AG20443 (cell line): ENCODE measurements at places on chromosomes 7 and 10.

GRCh38 chr7:54932818-54933543, 85.8 kb upstream of the EGFR start:
- peak; percentile 89 for DNase-seq

- DNase-seq = no peak
Observed at GRCh38 chr10:110529596-110530011, 31.9 kb downstream of the DUSP5 start.

DNA sequence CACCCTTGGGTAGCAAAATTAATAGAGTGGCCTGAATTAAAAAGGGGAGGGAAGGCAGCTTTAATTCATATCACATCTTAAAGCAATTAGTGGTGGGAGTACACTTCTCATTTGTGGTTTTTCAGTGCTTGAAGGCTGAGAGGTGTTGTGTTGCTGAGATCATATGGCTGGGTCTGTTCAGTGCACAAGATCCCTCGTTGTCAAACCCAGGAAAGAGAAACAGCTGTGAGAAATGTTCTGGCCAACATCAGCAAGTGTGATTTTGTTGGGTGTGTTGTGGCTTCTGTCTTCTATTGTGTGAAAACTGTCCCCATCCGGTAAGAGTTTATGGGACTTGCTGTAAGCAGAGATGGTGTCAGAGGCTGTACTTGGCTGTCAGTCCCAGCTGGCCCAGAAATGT, 197.9 kb upstream of the BMPER start:
- no peak for DNase-seq

DNA sequence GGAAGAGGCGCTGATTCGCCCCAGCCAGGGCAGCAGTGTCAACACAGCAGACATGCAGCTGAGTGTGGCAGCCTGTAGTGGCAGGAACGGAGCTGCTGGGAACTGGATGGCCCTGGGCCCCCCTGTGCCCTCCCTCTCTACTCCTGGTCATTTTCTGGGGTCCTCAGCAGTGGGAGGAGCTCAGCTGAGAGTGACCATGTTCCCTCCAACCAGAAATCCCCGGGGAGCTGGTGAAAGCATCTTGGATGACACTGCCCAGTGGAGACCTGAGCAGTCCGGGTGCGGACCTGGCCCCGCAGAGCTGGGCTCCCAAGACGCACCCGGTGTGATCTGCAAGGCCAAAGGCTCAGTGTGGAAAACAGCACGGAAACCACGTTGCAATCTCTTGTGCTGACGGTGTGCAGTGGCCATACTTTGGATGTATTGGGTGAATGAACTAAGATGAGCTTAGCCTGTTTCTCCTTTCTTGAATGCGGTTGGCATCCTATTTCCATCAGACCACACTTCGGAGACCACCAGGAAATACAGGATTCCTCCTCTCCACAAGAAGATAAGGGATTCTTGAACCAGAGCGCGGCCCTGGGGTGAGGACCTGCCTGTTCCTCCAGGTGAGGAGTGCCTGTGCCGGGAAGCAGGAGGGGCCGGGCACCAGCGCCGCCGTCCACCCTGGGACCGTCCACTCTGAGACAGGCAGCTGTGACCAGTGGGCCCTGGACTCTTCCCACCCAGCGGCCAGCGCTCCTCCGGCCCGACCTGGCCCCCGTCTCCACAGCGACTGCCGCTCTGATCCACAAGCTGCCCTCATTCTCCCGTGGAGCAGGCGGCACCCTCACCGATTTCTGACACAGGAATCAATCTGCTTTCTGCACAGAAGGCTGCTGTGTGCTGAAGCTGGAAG, 93.5 kb upstream of the DIP2C start:
- DNase-seq = peak; percentile 5

- no peak for DNase-seq
Observed at GRCh38 chr10:103441206-103441605, 11.0 kb downstream of the CALHM2 start.

GRCh38 chr10:97180363-97180755, 5.4 kb downstream of the SLIT1 start:
- DNase-seq = no peak

GRCh38 chr10:124916098-124916584, 25.8 kb upstream of the ZRANB1 start:
- DNase-seq = no peak

DNA sequence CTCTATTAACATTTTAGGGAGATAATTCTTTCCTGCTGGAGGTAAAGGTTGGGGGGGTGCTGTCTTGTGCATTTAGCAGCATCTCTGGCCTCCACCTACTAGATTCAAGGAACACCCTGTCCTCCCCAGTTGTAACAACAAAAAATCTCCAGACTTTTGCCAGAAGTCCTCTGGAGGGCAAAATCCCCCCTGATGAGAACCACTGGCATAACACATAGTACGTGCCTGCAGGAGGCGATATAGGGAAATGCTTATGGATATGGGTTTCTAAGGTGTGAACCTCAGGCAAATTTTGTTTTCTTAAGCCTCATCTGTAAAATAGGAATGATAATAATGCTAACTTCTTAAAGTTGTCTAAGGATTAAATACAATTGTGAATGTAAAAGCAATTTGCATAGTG, 2.9 kb upstream of the OSBPL3 start:
- DNase-seq = no peak

DNA sequence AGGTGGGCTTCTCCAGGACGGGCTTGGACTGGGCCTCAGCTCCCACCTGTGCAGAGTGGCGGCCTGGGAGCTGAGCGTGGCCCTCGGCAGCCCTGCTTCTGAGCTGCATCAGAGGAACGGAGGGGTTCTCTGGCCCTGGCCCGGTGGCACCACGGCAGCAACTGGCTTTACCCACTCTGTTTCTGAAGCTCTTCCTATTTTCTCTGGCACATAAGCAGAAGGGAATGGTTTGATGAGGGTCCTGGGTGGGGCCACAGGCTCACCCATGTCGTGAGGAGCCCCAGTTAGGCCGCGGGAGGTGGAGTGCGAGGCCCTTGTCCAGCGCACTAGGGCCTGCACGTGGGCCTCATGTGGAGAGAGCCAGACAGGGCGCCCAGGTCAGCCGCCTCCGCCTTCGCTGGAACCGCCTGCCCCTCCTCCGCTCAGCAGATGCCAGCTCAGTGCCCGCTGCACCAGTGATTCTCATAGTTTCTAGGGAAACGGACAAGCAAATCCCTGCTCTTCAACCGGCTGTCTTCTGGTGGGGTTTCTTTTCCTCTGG, 284.0 kb downstream of the CELF2 start:
- DNase-seq = no peak

DNA sequence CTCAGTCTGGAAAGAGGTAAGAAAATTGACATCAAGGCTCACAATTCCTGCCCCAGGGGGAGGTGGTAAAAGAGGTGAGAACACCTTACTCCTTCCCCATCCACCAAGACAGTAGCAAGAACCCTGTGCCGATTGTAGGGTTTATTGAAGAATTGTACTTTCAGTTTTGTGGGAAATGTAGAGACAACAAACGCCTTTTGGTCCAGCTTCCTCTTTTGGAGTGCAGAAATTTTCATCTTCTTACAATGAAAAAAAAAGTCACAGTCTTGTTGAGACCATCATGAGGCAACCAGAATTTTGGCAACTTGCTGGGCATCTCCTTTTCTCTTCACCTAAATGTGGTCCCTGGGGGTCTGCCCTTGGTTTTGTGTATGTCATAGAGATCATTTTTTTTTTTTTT, 217.7 kb downstream of the TMEM178B start:
- DNase-seq = no peak

GRCh38 chr7:26950889-26951288, 86.5 kb upstream of the SKAP2 start:
- no peak for DNase-seq

- DNase-seq = no peak
Observed at GRCh38 chr7:89002981-89003956, 207.7 kb upstream of the TEX47 start.

GRCh38 chr7:38142736-38143135, 35.3 kb upstream of the STARD3NL start:
- DNase-seq = no peak

- no peak for DNase-seq
Observed at GRCh38 chr7:108308276-108308675, 148.0 kb downstream of the NRCAM start.

DNA sequence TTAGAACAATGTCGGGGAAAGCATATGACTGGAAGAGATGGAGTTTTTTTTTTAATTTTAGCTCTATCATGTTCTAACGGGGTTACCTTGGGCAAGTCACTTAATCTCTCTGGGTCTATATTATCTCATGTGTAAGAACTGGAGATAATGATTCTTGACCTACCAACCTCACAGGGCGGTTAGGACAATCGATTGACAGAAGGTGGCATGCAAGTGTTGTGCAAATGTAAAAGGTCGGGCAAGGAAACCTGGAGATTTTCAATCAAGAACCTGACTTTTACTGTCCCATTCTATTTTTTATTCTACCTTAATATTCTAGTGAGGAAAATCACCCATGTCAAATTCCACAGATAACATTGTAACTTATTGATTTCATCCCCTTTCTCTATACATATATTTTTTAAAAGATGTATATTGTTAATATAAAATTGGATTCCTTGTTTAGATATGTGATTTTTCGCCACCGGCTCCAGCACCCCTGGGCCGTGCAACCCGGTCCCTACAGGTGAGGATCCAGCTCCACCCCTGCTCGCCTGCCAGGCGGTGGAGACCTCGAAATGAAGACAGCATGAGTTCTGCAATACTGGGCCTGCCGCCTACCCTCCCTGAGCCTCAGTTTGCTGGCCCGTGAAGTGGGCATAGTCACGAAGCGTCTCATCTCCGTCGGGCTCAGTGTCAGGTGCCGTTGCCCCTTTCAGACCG, 497.6 kb upstream of the PHF14 start:
- DNase-seq = no peak

GRCh38 chr7:104267701-104268368, 60.0 kb upstream of the ORC5 start:
- DNase-seq = peak; percentile 12

- DNase-seq = no peak
Observed at GRCh38 chr10:8520382-8520781, 465.9 kb downstream of the GATA3 start.

- no peak for DNase-seq
Observed at GRCh38 chr10:125782054-125782453, 6.4 kb upstream of the MMP21 start.

- DNase-seq = no peak
Observed at GRCh38 chr10:51892965-51893658, 193.7 kb upstream of the CSTF2T start.

DNA sequence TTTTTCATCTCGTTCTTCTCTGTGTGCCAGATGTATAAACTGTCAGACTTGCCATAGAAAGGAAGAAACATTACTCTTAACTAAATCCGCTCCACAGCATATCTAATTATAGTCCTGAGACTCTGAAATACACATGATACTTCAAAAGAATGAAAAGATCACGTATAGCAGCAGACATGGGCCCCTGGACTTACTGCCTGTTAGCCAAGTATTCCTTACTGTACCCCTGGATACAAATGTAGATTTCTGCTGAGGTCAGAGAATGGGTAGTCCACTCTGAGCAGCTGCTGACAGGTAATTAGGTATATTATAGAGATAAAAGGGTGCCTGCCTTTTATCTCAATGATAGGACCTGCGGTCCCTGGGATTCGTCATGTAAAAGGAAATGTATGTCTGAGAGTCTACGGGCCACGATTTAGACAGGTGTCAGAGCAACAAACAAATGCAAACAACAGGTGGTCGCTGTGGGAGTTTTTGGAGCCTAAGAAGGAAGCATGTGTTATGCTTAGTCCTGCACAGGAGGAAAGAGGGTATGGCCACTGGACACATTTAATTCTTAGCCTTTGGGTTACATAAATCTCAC, 69.4 kb downstream of the VOPP1 start:
- DNase-seq = no peak

- peak; percentile 70 for DNase-seq
Observed at GRCh38 chr10:71547876-71548846, 151.4 kb downstream of the CDH23 start.

DNA sequence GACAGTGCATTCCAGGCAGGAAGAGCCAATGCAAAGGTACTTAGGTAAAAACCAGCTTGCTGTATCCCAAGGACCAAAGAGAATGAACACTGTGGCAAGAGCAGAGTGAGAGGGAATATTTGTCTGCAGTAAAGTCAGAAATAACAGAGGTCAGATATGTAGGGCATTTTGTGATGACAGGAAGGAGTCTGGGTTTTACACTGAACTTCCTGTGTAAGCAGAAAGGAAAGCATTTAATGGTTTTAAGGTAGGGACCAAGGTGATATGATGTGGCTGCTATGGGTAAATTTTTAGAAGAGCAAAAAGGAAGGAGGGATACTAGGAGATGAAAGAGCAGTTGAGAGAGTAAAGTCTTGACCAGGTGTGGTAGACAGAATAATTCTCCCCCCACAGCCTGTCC, 10.1 kb downstream of the ABCB1 start:
- DNase-seq = no peak

DNA sequence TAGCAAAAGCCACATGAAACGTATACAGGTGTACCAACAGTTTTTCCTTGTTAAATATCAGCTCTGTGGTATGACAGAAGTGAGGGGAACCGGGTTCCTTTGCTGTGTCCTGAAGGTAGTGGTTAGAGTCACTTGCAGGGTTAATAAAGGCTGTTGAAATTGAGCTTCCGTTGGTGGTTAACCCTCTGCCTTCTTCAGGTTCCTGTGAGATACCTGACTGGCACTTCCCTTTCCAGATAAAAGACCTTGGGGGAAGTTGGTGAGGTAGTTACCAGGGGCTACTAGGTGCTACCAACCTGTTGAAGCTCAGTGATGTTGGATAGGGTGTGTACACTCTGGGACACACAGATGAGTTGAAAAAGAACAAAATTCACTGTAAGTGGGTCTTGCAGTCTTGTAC, 384.1 kb downstream of the GATA3 start:
- DNase-seq = no peak

DNA sequence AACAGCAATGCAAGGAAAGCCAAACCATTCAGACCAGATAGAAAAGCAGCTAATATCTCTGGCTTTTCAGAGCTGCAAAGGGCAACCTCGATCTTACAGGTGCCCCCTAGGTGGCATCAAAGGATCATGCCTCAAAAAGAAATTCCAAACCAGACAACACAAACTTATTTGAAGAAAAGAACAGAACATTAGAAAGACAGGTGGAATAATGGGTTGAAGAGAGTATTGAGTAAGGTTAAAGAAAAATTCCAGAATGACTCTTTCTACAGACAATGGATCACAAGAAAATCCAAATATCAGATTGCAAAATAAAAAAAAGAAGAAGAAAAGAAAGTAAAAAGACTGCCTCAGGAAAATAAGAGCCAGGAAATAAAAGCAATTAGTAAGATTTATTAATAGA, 213.7 kb downstream of the ELMO1 start:
- no peak for DNase-seq

- peak; percentile 3 for DNase-seq
Observed at GRCh38 chr10:44436240-44436639, 51.3 kb upstream of the CXCL12 start.

GRCh38 chr10:125156739-125157480, 3.5 kb downstream of the CTBP2 start:
- DNase-seq = no peak

DNA sequence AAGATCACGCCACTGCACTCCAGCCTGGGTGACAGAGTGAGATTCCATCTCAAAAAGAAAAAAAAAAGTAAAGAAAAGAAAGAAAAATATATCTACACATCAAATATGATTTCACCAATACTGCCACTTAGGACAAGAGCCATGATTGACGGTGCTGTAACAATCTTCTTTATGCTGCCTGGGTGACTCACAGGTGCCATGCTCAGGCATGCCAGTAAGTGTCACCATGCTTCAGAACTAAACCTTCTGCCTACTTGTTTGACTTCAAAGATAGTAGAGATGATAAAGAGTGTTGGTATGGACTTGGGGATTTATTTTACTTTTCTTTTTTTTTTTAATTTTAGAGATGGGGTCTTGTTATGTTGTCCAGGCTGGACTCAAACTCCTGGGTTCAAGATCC, 33.6 kb upstream of the DNMBP start:
- no peak for DNase-seq
